ENCODE measurements at places on chromosomes 12 and 14. TPM values are rescaled to one million over a fixed set of nuclear protein-coding genes. Genes with fewer than 3 reads are reported as not detected.

Gene CCDC38
- 1.4 TPM for total RNA-seq

Gene UNC79
- 0.06 TPM for total RNA-seq

Gene PLEKHD1
- total RNA-seq = 0.28 TPM

Gene NGDN
- total RNA-seq = 56.5 TPM

Gene TGM1
- total RNA-seq = 13.5 TPM

Gene MYH6
- not detected for total RNA-seq

Gene LHX5
- total RNA-seq = not detected

Gene AICDA
- total RNA-seq = not detected

Gene PLBD1
- 0.19 TPM for total RNA-seq

Gene CCDC197
- total RNA-seq = not detected

Gene TAS2R50
- total RNA-seq = 0.61 TPM

Gene SLCO1B1
- not detected for total RNA-seq

Gene KLRC3
- 1.4 TPM for total RNA-seq

Gene GDF3
- not detected for total RNA-seq

Data from T-cell (primary cell).